NCI-H2081 (cell line): ENCODE measurements at places on chromosomes 4 and X.
A peak's percentile ranks its signal among the peaks of the same experiment; 100 is the strongest.

- no peak for DNase-seq
These were observed 284.2 kb downstream of the RCHY1 start for GRCh38 chr4:75229806-75230570.

GRCh38 chrX:46992070-46992469 lies 79.8 kb downstream of the JADE3 start:
- no peak for DNase-seq

DNA sequence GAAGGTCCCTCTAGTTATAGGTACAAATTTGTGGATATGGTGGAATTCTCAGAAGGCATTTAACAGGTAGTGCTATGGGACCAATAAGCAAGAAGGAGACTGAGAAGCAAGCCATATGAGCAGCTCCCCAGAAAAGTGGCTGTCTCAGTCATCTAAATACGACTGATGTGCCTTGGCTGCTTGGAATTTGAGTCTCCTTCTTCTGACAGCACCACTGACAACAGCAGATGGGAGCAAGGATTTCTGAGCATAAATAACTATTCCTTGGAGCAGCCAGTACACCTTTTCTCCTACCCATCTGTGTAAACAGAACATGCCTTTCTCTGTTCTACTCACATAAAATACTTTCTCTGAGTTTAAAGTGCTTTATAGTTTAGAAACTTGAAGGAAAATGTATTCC lies 196.2 kb downstream of the GABRG1 start:
- DNase-seq = no peak

DNA sequence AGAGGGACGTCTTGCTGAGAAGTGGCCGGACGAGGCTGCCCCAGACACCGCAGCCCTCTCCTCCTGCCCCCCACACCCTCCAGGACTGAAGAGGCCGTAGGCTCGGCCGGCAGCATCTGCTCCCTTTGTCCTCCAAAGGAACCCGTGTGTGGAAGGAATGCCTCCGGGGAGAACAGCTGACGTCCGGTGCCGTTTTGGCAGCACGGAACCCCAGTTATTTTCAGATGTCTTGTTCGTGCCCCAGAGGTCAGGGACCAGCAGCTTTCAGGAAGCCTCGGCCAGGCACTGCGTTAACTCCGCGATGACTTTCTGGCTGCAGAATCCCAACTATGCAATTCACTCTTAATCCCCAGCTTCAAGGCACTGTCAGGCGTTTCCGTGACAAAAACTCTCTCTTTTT lies 10.9 kb upstream of the PPP2R3B start:
- DNase-seq = no peak

- DNase-seq = no peak
These were observed 499.7 kb upstream of the POU3F4 start for GRCh38 chrX:83008415-83008814.

DNA sequence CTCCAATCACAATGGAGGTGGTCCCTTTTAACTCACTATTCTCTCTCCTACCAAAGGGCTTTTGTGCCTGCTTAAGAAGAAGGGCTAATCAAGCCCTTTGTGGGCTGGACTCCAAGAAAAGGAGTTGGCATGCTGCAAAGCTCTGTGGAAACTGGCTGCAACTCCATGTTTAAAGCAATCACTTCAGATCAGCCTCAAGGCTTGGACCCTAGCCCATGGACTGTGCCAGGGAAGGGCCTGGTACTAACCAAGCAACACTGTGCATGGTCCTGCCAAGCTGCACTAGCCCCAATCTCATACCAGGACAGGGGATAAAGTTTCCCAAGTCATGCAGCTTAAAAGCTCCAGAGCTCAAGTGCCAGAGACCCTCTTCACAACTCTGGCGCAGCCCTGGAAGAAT lies 86.7 kb downstream of the ATP8A1 start:
- DNase-seq = no peak

- DNase-seq = peak; percentile 29
These were observed 48.2 kb upstream of the H2AZ1 start for GRCh38 chr4:99998062-99998867.

DNA sequence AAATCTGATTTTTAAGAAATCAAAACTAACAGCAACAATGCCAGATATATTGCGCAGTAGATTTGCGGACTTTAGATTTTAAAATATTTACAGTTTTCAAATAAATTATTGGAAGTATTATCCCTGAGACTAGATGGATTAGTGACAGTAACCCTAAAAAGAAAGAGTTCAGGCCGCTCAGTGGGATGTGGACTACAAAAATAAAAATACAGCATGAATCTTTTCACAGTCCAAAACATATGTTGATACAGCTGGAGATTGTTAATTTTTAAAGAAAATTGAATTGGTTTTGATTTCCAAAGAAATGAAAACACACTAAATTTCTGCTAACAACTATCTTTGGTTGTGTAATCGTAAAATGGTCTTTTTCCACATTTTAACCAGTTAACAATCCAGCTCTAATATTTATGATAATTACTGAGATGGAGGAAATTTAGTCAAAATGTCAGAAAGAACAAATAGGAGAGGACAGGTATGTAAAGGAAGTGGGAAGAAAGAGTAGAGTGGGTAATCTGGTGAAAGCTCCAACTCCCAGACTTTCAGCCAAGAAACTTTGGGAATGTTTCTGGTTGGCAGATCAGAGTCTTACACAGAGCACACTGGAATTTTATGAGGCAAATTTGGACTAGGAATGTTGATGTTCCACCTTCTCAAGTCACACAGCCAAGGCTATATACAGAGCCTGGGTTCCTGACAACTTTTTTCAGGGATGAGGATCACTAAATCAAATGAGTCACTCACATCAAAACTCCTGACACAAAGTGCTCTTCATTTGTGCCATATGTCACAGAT lies 15.1 kb downstream of the C4orf36 start:
- no peak for DNase-seq

GRCh38 chr4:12729384-12729783 lies 754.8 kb downstream of the RAB28 start:
- peak; percentile 29 for DNase-seq

DNA sequence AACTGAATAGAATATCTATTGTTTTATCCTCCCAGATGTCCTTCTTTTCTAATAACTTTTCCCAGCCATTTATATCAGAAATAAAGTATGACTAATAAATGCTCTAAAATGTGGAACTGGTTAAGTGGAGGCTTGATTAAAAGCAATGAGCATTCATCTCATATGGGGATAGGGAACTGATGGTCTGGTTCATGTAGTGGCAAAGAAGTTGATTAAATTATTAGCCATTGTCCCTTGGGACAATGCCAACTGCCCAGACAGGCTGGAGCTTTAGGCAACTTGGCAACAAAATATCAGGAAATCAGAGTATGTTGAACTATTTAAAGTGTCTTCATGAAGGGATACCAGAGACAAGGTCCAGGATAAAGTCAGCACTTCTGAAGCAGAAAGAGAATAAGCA lies 24.2 kb downstream of the TRO start:
- no peak for DNase-seq

GRCh38 chrX:50813843-50814661 lies at the start of gene SHROOM4:
Gene SHROOM4, minus strand, starts transcription at chrX:50814194. Its CDS starts 176 bp downstream, at chrX:50814018.
- DNase-seq = no peak

GRCh38 chr4:143435955-143436354 lies 77.5 kb upstream of the SMARCA5 start:
- no peak for DNase-seq

GRCh38 chr4:149986917-149987316 lies 91.3 kb upstream of the DCLK2 start:
- DNase-seq = no peak

DNA sequence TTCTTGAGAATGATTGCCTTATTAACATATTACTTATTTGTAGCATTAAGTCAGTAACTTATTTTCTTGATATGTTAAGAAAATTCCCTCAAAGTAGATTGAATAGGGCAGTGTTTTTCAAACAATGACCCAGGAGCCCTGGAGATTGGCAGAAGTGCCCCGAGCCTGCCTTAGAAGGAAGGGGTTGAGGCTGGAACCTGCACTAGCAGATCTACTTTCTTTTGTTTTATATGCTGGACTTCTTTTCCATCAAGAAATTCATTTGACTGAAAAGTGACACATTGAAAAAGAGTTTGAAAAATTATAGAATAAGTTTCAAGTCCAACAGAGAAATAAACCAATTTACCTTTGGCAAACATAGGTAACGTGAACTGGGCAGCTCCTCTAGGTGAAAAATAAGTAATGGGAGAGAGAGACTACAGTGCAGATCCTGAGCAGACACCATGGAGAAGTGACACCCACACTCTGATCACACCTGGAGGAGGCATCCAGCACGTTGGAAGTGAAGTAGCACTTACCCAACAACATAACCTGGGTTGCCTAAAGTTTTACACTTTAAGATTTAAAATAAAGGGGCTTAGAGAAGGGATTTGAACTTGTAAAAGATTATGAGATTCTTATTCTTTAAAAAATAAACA lies 18.6 kb downstream of the ARSJ start:
- DNase-seq = no peak

DNA sequence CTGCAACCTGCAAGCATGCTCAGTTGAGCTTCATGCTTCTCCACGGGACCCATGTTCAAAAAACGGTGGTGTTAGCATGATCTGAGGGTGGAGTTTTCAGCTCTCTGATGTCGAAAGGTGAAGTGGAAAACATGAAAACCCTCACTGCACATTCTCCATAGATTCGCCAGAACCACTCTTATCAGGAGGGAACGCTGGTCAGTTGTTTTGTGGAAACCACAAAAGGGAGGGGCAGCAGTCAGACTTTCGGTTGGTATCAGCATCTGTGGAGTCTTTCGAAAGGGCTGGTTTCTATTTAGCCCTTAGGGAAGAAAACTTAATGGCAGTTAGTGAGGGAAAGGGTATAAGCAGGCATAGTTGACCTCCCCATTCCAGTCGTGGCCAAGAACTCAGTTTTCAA lies 12.6 kb downstream of the PPA2 start:
- no peak for DNase-seq

- no peak for DNase-seq
These were observed 714.1 kb downstream of the STIM2 start for GRCh38 chr4:27574743-27575142.
